ENCODE measurements at places on chromosomes 1 and 21.
A peak's percentile ranks its signal among the peaks of the same experiment; 100 is the strongest.

- no peak for DNase-seq
Observed at GRCh38 chr1:86741947-86742572, 37.7 kb downstream of the SH3GLB1 start.

DNA sequence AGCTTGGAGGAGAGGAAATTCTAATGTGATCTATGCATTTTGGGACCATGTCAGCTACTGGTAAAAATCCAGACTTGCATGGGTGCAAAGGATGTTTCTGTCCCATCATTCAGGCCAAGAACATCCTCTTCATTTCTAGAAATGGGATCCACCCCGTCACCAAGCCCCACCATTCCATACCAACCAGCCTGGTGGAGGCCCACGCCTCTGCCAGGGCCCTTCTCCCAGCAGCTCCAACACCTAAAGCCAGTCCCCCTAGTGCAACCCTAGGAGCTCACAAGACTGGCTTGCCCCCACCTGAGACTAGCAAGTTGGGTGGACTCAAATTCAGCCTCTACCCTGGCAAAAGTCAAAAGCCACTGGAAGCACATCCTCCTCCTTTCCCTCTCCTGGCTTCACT is 1.9 kb downstream of the ARHGEF11 start:
- no peak for DNase-seq

DNA sequence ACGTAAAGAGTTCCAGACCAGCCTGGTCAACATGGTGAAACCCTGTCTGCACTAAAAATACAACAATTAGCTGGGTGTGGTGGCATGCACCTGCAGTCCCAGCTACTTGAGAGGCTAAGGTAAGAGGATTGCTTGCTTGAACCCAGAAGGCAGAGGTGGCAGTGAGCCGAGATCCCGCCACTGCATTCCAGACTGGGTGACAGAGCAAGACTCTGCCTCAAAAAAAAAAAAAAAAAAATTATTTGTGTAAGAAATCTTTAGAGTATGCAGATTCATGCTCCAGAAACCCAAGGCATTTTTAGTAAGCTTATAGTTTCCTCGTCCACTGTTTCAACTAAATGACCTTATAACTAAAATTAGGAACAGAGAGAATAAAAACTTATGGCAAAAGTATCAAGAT is 51.3 kb downstream of the ABL2 start:
- DNase-seq, result no peak

- DNase-seq, result no peak
Observed at GRCh38 chr1:183043872-183044854, 20.9 kb downstream of the LAMC1 start.

GRCh38 chr1:152768847-152769533 is 6.0 kb upstream of the LCE1F start:
- DNase-seq, result no peak

DNA sequence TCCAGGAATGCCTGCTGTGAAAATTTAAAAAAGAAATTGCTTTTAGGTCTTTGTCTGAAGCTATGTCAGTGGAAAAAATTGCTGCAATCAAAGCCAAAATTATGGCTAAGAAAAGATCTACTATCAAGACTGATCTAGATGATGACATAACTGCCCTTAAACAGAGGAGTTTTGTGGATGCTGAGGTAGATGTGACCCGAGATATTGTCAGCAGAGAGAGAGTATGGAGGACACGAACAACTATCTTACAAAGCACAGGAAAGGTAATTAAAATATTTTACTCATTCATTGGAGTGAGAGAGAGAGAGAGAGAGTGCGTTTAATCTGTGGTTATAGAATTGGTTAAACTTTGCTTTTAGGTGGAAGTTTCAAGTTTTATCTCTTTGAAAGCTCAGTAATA is 20.0 kb downstream of the CDC73 start:
- DNase-seq, result no peak

DNA sequence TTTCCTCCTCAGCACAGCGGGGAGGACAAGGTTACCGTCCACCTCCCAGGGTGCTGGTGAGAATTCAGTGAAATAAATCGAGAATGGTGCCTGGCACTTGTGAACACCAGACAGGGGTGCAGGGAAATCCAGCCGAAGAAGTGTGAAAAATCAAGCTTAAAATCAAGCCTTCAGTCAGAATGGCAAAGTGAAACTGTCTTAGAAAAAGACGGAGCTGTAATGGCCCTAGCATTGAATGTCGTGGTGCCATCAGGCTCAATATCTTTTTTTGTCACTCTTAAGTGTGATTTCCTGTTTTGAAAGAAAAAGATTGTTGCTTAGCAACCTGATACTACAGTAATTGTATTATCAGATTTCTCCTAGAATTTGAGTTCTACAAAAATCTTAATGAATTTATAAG is 22.1 kb downstream of the EDARADD start:
- no peak for DNase-seq

- no peak for DNase-seq
Observed at GRCh38 chr1:204074274-204075138, 1.6 kb downstream of the SOX13 start.

GRCh38 chr1:180376800-180377199 is 125.6 kb downstream of the ACBD6 start:
- no peak for DNase-seq

GRCh38 chr1:38586993-38587646 is 272.5 kb downstream of the RRAGC start:
- peak; percentile 84 for DNase-seq

DNA sequence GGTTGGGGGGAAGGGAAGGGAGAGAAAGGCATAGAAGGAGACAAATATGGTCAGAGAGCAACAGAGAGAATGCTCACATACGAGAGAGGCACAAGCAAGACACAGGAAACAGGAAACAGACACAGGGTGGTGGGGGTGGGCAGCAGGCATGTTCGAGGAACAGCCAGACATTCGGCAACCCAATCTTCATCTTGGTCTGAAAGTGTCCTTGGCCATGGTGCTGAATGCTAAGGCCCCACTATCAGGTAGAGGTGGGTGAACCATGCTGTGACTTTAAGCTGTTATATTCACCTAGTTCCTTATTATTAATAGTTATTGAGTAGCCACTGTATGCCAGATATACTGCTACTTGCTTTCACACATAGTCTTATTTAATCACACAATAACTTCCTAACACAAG is 109.2 kb downstream of the DDX20 start:
- no peak for DNase-seq

DNA sequence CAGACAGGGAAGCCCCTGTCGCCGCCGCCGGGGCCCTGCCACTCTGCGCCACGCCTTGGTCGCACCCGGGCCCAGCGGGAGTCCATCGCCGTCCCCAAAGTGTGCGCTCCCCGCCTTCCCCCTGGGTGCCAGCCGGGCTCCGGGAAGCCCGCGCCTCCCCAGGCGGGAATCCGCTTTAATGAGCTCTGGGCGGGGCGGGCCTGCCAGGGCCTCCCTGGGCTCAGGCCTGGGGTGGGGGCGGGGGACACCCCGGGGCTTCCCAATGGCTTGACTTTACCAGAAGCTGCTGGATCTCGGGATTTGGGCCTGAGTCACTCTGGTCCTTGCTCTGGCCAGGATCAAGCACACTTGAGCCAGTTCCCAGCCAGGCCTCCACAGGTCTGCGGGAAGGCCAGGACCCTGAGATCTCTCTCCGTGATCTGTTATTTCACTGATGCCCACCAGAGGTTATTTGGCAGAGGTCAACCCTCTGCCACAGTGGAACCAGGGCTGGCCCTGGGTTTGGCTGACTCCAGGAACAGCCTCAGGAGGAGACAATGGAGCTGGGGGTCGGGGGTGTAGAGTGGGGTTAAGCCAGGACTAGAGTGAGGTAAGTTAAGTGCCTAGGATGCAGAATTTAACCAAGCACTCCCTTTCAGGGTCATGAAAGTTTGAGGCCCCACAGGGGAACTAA is 178.4 kb upstream of the EDN2 start:
- no peak for DNase-seq

DNA sequence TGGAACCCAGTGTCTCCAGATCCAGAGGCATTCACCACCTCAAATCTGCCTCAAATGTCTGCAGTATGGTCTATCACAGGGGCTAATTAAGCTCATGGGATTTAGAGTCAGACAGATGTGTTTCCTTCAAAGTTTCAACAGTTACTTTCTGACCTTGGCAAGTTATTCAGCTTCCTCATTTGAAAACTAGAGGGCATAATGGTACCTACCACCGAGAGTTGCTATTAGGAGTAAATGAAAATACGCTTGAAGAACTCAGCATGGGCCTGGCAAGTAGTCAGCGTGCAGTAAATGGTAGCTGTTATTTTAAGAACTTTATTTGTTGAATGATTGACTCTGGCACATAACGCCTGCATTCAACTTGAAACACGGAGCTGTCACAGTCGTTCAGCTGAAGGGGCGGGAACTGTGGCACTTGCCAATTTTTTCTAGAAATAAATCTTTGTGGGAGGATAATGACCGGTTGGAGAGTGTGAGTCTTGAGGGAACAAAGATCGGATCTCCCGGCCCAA is 1.2 kb upstream of the CAP1 start:
- no peak for DNase-seq

GRCh38 chr1:234841710-234842231 is 231.8 kb upstream of the IRF2BP2 start:
- DNase-seq, result peak; percentile 72

GRCh38 chr1:66951513-66951912 is 26.7 kb downstream of the MIER1 start:
- DNase-seq, result no peak

- DNase-seq, result no peak
Observed at GRCh38 chr1:67382292-67382691, 47.9 kb downstream of the SERBP1 start.

- no peak for DNase-seq
Observed at GRCh38 chr1:218624052-218624451, 278.9 kb downstream of the TGFB2 start.

DNA sequence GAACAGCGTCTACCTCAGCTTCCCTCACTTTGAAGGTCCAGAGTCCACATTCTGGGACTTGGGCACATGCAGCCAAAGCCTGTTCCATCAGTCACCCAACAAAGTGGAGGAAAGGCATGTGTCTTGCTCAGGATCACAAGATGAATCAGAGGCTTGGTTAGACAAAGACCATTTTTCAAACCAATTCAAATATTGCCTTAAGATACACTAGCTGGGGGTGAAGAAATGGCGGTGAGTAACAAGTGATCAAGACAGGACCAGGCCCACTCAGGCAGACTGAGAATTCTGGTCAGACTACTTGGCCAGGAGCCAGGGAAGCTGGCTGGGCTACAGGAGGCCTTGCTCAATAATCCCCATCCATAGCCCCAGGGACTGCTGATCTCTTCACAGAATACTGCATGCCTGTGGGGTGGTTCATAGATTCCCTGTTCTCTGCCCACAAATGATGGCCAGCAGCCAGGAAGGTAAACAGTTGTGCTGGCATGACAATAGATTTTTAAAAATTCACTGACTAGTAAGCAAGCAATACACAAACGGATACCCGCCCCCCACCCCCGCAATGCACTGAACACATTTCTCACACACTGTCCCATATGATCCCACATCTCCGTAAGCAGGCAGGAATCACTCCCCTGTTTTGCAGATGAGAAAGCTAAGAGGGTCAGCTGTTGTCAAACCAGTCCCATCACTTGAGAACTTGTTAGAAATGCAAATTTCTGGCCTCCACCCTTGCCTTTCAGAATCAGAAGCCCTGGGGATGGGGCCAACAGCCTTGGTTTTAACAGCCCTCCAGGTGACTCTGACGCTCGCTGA is 27.2 kb downstream of the ERI3 start:
- DNase-seq, result no peak

DNA sequence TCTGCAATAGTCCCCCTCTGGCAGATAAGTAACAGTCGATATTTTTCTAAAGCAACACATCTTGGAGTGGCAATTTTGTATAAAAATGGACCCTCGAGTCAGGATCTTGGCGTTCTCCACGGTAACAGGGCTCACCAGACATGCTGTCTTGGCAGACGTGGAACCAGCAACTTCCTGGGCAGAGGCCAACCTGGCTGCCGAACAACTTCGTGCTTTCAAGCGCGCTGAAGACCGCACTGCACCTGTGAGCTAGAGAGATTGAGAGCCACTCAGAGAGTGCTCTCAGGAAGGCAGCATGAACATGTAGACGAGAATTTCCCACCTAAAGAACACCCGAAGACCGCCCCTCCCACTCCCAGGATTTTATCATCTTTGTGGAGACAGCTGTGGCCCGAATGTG is 7.3 kb downstream of the C1orf174 start:
- DNase-seq, result no peak

DNA sequence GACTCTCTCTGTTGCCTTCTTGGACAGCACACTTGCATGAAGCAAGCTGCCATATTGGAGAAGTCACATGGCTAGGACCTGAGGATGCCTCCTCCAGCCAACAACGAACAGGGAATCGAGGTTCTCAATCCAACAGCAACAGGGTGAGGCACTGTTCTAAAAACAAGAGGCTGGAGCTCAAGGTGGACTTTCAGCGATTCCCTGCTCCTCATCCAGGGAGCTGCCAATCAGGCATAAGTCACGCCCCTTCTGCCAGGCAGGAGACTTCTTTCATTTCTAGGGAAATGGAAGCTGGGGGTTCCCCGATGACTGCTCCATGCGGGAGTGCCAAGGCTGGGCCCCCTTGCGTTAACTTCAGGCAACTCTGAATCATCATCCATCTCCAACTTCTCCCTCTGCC is 22.7 kb upstream of the IFNAR1 start:
- DNase-seq, result no peak

- no peak for DNase-seq
Observed at GRCh38 chr1:200162258-200162657, 134.7 kb downstream of the NR5A2 start.

DNA sequence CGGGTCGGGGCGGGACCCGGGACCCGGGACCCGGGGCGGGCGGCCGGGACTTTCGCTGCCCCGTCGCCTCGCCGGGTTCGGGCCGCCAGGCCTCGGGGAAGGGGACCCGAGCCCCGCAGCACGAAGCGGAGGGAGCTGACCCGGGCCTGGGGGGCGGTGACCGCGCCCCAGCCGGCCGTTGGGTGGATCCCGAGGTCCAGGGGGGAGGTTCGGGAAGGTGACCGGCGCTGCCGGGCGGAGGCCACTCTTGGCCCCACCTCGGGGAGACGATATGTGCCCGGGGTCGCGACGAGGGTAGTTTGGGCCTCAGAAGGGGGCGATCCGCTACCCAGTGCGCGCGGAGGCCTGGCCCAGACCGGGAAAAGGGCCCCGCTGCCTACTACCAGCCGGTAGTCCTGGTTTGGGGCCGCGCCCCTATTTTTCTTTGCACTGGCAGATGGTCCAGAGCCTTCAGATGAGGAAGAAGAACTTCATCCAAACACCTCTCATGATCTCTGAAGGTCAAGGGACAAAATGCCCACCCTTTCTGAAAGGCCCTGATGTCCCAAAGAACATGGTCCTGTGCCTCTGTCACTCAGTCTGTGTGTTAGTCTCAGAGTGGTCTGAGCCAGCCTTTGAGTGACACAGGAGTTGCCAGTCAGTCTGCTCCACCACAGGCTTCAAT is 766 bp downstream of the AGO4 start:
- DNase-seq, result peak; percentile 61

DNA sequence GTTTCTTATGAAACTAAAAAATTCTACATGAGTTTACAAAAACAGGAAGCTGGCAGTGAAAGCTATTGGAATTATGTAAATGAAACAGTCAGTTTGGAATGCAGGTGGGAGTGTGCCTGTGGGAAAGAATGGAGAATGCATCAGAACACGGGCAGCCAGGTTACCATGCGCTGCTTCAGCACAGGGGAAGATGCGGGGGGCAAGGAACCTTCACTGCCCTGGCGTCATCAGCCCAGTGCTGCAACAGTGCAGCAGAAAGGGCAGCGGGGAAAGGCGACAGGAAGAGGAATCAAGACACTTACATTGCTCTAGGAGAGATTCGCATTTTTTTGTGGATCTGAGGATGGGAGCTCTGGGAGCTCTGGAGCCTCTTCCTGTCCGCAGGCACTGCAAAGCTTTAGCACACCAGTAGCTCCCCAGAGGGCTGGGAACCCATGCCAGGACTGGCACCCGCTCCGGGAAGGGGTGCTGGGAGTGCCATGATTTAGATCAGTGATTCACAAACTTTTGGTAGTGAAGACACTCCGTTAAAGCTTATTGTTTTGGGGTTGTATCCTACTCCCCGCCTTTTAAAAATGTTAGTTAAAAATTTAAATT is 64.1 kb upstream of the WDR26 start:
- DNase-seq, result no peak
